Esophagus (tissue), 2 donors: ENCODE measurements at places on chromosomes 3 and 15. TPM values are rescaled to one million over a fixed set of nuclear protein-coding genes. Genes with fewer than 3 reads are reported as not detected.

Gene STIMATE
- polyA plus RNA-seq, result 6.0 TPM

Gene HRH1
- 1.2 TPM for polyA plus RNA-seq

Gene ADCY5
- polyA plus RNA-seq, result 5.0 TPM

Gene IL5RA
- polyA plus RNA-seq, result not detected

Gene KNL1
- 1.8 TPM for polyA plus RNA-seq

Gene ADGRG7
- polyA plus RNA-seq, result not detected

Gene RAB27A
- polyA plus RNA-seq, result 10.2 TPM

Gene NR2F2
- polyA plus RNA-seq, result 9.3 TPM

Gene SAXO2
- polyA plus RNA-seq, result 2.3 TPM

Gene CGNL1
- polyA plus RNA-seq, result 16.8 TPM

Gene IQCH
- polyA plus RNA-seq, result 0.26 TPM

Gene COLQ
- polyA plus RNA-seq, result 0.65 TPM

Gene MYL3
- 0.87 TPM for polyA plus RNA-seq

Gene ATP8B4
- polyA plus RNA-seq, result 0.84 TPM
